8988T (cell line): ENCODE measurements at places on chromosomes 12 and 14.

DNA sequence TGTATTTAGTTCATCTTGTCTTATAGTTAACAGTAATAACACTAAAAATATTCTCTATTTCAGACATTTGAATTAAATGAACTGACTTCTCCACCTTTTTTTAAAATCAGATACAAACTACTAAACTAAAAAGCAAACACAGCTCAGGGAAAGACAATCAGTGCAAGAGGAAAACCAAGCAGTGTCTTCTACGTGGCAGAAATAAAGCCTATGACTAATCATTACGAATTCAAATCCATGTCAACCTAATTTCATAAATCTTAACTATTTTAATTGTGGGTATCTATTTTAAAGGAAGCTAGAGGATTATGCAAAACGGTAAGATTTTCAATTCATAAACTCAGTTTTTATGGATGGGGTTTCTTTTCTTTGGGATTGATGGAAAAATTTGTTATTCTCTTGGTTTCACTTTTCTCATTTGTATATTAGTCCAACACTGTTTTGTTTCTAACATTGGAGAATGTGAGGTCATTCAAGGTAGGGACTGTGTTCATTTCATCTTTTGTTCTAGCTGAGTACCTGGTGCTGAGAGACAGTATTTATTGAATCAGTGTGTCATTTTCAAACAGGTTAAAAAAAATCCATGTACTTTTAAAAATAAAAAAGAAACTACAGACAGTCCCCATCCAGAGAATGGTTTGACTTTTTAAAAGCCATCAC lies 12.8 kb upstream of the PALS1 start:
- DNase-seq = no peak

DNA sequence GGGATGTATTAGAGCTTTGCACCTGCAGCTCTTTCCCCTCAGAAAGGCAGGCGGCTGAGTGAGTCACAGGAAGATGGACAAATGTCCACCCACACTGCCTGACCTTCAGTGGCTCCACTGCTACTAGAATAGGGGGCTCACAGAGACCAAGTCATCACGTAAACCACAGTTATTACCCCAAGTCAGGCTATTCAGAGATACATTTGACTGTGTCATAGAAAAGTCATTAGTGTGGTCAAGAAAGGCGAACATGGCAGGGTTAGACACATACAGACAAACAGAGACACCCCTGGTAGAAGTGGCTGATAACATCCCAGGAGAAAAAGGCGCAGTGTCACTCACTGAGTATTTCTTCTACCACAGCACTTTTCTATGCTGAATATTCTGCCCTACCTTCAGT lies 36.0 kb downstream of the GCH1 start:
- DNase-seq = no peak

DNA sequence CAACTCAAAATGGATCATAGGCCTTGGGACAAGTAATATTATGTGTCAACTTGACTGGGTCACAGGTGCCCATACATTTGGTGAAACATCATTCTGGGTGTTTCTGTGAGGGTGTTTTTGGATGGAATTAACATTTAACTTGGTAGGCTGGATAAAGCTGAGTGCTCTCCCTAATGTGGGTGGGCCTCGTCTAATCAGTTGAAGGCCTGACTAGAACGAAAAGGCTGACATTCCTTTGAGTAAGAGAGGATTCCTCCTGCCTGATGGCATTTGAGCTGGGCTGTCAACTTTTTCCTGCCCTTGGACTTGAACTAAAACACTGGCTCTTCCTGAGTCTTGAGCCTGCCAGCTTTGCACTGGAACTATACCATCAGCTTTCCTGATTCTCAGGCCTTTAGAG lies 93.4 kb upstream of the ESRRB start:
- no peak for DNase-seq

DNA sequence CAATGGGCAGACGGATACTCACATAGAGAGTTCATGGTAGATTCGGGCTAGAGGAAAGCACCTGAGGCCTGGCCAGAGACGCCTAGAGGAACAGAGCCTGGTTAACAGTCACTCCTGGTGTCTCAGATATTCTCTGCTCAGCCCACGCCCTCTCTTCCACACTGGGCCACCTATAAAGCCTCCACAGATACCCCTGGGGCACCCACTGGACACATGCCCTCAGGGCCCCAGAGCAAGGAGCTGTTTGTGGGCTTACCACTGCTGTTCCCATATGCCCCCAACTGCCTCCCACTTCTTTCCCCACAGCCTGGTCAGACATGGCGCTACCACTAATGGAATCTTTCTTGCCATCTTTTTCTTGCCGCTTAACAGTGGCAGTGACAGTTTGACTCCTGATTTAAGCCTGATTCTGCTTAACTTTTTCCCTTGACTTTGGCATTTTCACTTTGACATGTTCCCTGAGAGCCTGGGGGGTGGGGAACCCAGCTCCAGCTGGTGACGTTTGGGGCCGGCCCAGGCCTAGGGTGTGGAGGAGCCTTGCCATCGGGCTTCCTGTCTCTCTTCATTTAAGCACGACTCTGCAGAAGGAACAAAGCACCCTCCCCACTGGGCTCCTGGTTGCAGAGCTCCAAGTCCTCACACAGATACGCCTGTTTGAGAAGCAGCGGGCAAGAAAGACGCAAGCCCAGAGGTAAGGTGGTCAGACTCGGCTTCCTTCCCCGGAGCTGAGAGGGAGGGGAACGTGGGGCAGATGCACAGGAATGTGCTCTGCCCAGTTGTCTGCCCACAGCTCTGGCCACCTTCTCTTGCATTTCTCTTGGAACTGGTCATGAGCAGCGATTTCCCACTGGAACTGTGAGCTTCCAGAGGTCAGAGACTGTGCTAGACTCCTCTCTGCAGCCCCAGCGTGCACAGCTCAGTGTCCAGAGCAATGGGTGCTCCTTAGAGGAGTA lies at the start of gene CD4:
Gene CD4, plus strand, starts transcription at position 557 of the 953 bp plus-strand sequence. CDS start 10,611 bp downstream, outside the sequence.
- DNase-seq = no peak

DNA sequence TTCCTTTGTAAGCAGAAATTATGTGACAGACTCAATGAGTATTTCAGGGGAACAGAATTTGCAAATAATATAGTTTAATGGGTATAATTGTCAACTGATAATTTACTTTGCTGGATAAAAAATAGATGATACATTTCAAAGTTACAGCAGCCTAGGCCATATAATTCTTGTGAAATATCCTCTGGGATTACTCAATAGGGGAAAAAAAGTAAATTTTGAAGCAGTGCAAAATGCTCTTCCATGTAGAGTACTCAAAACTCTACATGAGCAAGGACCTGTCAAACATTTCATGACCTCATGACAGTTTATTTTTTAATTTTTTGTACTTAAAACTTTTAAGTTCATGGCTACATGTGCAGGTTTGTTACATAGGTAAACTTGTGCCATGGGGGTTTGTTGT lies 163.3 kb downstream of the DACT1 start:
- no peak for DNase-seq

DNA sequence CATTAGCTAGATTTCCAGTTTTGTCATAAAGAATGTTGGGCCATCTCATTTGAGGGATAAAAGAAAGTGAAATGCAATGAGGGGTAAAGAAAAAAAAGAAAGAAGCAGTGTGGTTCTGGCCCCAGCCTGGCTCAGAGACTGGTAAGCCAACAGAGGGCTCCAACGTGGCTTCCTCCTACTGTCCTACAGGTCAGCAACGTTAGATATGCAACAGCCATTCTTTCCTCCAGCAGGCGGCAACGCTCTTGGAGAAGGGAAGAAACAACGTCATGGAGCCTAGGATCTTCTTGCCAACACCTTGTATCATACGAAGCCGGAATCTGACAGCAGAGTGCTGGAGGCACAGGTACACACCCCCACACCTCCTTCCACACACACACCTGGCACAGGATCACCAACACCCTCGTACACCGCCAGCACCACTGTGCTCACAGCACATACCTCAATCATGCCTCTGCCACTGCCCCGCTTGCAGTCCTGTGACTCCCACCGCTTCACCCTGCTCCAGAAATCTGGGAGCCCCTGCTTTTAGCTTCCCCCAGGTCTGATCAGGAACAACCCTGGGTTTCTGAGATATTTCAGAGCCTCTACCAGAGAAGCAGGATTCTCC lies 102.8 kb downstream of the RPAP3 start:
- no peak for DNase-seq

DNA sequence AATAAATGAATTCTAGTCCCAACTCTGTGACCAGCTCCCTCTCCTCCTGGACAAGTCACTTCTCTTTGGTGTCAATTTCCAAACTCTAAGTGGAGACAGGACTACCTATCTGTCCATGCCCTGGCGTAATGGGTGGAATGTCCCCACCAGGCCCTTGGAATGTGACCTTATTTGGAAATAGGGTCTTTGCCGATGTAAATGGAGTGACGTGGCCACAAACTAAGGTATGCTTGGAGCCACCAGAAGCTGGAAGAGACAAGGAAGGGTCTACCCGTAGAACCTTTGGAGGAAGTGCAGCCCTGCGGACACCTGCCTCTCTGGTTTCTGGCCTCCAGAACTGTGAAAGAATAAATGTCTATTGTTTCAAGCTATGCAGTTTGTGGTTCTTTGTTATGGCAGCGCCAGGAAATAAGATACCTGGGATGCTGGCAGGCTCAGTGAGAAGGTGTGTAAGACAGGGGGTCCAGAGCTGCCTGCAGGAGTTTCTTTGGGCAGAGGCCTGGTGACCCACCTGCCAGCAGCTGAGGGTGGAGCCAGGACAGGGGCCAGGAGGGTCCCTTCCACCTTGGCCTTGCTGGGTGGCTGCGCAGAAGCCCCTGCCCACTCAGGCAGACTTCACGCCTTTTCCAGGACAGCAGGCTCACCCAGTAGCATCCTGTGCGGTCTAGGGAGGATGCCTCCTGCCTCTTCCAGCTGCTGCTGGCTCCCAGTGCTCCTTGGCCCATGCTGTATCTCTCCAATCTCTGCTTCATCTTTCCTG lies 45.8 kb downstream of the ARL6IP4 start:
- DNase-seq = no peak

- no peak for DNase-seq
These were observed 13.8 kb downstream of the ARMH4 start for GRCh38 chr14:58138031-58138713.

- no peak for DNase-seq
These were observed 23.0 kb upstream of the AMN start for GRCh38 chr14:102899516-102899900.

GRCh38 chr14:84965279-84965678 lies 564.7 kb upstream of the FLRT2 start:
- no peak for DNase-seq

GRCh38 chr12:56931474-56931978 lies 2.7 kb downstream of the SDR9C7 start:
- DNase-seq = no peak

GRCh38 chr14:43165651-43166050 lies 1341.4 kb downstream of the FSCB start:
- DNase-seq = no peak

- no peak for DNase-seq
These were observed 57.2 kb upstream of the MAX start for GRCh38 chr14:65159281-65160062.

DNA sequence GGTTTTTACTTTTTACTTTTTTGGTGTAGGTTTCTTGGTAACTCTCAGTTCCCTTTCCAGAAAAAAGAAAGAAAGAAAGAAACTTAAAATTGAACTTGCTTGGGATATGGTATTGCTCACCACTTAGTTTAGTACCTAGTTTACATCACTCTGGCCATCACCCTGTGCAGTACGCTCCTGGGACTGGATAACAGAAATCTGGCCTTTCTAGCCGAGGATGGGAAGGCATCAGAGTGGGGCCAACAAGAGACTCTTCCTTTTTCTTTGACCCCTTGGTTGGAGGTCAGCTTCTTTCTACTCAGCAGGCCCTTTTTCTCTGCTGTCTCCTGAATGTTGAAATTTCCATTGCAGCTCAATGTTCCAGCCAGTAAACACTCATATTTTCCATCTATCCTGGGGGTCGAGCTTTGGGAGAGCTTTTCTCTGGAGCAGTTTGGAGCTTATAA lies 156.6 kb downstream of the TGFB3 start:
- DNase-seq = no peak

GRCh38 chr14:55348766-55349453 lies 62.7 kb downstream of the ATG14 start:
- no peak for DNase-seq

- no peak for DNase-seq
These were observed 15.6 kb downstream of the BCL2L14 start for GRCh38 chr12:12086362-12086761.

- no peak for DNase-seq
These were observed 31.3 kb downstream of the GABARAPL1 start for GRCh38 chr12:10243818-10244520.

DNA sequence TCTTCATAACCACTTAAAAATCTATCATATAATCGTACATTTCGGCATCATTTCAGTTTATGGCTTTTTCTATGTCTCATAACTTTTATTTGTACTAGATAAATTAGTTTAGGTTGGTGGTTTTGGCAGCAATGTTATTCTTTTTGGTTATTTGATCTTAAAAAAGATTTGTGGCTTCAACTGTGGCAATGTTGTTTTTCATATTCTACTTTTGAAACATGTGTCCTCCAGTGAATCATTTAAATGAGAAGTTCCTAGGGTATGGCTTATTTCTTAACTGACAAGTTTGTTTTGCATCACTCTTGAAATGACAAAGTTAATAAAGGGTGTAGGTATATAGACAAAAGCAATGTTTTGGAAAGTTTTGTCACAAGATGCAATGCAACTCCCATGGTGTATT lies 11.1 kb upstream of the KITLG start:
- DNase-seq = no peak

DNA sequence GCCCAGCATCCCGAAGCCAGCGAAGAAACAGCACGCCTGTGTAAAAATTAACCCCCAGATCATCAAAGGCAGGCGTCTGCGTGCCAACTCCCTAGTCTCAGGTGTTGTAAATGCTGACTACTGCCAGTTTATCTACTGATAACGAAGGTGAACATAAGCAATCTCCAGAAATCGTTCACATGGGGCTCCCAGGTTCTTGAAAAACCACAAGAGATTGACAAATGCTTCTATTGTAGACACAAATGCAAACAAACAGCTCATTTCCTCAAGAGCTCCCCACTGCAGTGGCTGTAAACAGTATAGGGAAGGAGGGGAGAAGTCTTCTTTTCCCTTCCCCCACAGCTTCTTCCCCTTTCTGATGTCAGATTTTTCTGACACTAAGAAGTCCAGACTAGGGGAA lies 5.3 kb upstream of the PLEKHG3 start:
- DNase-seq = no peak

GRCh38 chr12:127943481-127944210 lies 323.3 kb upstream of the TMEM132C start:
- no peak for DNase-seq

DNA sequence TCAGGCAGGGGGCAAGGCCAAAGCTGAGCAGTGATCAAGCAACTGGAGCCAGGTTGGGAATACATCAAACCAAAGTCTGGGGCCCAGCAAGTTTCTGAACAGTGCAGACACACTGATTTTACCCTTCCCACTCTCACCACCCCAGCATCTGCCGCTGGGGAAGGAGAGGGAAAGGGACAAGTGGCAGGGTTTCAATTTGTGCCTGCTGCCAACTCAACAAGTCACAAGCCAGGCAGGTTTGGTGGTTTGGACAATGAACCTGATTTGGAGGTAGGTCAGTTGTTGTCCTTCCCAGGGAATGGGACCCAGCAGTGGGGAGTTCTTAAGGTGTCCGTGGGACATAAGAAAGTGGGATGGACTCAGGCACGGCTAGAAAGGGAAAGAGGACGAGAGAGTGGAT lies 151.9 kb upstream of the NOS1 start:
- DNase-seq = no peak
